ENCODE measurements at places on chromosomes 5 and 9. TPM values are rescaled to one million over a fixed set of nuclear protein-coding genes. Genes with fewer than 3 reads are reported as not detected.

GRCh38 chr5:55226027-55226933 lies 835 bp downstream of the MCIDAS start:
- peak; percentile 82 for DNase-seq

- DNase-seq, result peak; percentile 40
Observed at GRCh38 chr9:127569886-127570401, 42.1 kb upstream of the STXBP1 start.

DNA sequence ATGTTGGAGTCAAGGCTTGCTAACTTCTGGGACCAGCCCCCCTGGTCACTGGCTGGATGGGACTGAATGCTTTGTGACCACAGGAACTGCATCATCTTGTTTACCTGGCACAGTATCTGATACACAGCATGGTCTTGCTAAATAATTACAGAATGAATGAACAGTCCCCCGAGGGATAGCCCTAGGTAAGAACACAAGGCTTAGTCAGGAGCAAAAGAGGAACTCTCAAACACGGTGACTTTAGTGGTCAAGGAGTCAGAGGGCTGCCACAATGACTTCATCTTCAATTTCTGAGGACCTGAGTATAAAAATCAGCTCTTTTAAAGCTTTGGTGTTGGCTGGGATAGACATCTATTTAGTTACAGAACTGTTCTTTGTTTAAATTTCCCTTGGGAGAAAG lies 15.1 kb upstream of the CXCL14 start:
- DNase-seq, result no peak

GRCh38 chr5:135880801-135881200 lies 14.8 kb downstream of the IL9 start:
- DNase-seq, result no peak

DNA sequence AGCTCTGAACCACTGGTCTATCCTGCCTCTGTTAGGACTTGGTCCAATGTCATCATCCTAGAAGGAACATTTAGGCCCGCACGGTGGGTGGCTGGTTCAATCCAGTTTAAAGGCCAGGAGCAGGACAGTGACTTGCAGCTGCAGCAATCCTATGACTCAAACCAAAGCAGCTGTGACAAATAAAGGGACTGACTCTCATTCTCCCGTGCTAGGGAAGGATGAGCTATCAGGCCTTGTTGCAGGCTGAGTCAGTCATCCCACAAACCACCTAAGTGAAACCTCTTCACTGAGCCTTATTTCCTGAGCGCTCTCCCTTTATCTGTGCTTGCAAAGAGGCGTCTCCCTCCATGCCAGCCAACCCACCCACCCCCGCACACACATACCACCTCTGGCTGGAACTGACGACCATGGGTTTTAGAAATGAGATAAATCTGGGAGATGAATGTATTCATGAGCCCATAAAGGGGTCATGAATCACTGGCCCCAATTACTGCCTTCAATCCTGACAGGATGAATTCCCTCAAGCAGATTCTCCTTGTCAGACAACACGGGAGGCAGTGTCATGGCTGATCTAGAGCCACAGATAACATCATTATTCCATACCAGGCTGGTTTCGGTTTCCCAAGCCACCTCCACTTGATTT lies 93.4 kb downstream of the KCNIP1 start:
- peak; percentile 68 for DNase-seq

PCDHGA4 gene
- total RNA-seq, result 3.9 TPM
